ENCODE measurements at places on chromosomes 7 and 10. TPM values are rescaled to one million over a fixed set of nuclear protein-coding genes. Genes with fewer than 3 reads are reported as not detected.

ING3 gene
- total RNA-seq, result 11.2 TPM

TRIM50 gene
- total RNA-seq, result not detected

BHLHA15 gene
- 0.13 TPM for total RNA-seq

ITIH5 gene
- total RNA-seq, result 0.19 TPM

SYT15 gene
- 0.06 TPM for total RNA-seq

Measured in aortic smooth muscle cell (primary cell).